ENCODE measurements at places on chromosomes 4 and X.

- peak; percentile 12 for DNase-seq
Measured at GRCh38 chr4:8838961-8839431, 32.6 kb downstream of the HMX1 start.

DNA sequence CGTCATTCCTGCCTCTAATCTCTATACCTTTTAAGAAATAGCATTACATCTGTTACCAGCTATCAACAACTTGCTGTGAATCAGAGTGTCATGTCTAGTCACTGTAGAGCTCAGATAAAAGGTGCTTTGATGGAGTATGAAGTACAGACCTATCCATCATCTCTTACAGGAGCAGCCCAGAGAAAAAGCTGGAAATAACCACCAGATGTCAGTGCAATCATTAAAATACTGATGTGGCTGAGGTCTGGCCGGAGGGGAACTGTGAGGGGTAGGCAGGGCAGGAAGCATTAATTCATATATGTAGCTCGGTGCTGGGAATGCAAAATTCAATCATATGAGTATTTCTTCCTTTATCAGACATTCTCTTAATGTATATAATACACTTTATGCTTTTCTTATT is 100.6 kb downstream of the AKAP4 start:
- no peak for DNase-seq

DNA sequence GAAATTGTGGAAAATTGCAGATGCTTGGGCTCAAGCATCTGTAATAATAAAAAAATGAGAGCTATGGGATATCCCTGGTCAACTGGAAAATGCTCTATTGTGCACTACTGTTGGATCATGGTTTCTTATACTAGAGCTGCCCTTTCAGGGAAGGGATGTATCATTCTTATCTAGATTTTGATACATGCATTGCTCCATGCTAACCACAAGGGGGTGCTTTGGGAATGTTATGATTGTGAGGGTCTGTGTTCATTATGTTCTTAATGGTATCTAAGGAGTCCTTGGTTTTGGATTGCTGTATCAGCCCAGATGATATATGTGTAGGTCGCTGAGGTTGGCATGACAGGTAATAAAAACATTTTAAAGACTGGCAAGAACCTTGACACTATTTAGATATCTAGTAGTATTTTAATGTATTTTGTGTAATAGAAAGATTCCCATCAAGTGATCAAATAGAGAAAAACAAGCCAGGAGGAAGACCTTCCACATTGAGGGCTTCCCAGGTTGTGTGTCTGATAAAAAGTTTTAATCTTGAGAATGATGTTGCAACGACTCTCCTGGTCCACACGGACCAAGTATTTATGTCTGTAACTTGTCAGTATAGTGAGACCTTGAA is 49.2 kb upstream of the TLR2 start:
- DNase-seq: no peak

DNA sequence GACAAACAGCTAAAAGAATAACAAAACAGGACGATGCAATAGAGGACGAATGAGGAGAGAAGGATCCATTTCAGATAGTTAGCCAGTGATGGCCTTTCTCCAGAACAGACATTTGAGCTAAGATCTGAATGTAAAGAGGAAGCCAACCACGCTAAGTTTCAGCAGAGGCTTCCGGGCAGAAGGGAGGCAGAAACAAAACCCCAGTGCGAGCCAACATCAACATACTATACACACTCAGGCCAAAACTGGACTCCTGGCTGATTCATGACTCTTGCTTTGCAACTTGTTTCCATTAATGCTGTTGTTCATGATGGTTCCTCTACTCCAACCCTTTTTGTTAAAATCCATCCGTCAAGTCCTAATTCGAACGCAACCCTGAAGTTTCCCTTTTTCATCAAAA is 730.3 kb downstream of the TRIML1 start:
- no peak for DNase-seq

DNA sequence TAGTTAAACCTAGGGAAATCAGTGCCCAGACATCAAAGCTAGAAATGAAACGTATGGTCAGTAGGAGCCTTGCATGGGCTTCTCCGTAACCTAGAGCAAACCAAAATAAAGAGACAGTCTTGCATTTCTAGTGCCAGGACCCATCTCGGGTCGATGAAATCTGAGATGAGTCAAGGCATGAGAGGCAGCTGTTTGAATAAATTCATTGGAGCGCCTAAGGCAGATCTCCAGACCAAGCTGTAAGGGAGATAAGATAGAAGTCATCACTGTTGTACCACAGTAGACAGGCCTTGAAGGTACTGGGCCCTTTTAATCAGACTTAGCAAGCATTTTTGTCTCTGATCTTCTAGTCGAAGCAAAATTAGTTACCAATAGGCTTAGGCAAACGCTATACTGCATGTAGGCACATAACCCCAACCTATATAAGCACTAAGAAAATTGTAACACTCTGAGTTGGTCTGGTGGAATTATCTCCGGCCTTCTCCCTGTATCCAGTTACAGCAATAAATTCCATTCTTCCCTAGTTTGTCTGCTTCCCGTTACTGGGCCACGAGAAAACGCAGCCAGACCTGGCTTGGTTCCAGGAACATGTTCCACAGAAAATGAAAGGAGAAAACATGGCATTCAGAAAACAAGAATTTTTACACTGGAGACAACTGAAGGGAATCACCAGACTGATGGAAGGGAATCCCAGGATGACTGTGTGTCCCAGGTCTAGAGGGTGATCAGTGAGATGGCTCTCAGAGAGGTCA is 21.1 kb upstream of the PAPSS1 start:
- DNase-seq: peak; percentile 33
